ENCODE measurements at places on chromosomes 7 and 10. TPM values are rescaled to one million over a fixed set of nuclear protein-coding genes. Genes with fewer than 3 reads are reported as not detected.

The RASA4 gene
- total RNA-seq, result 5.0 TPM

The DENND2A gene
- 42.1 TPM for total RNA-seq

The ABCA13 gene
- 0.34 TPM for total RNA-seq

The SKIDA1 gene
- total RNA-seq, result 7.8 TPM

The AKR1C2 gene
- not detected for total RNA-seq

The UPK3BL2 gene
- total RNA-seq, result 3.3 TPM

The EPHA1 gene
- total RNA-seq, result 0.96 TPM

- peak; percentile 25 for DNase-seq
- H3K27ac ChIP-seq, result peak overlapping the region; percentile 55
- H3K36me3 ChIP-seq, result no peaks in the 10 kb centered on the region
Measured at GRCh38 chr10:10222304-10222841, 795.3 kb upstream of the CELF2 start.

GRCh38 chr7:121262221-121262620, 66.6 kb upstream of the WNT16 start:
- H3K4me1 ChIP-seq, result no peaks in the 10 kb centered on the region
- H3K27ac ChIP-seq, result no peak overlapping the region
- DNase-seq, result peak; percentile 33
- H3K4me3 ChIP-seq, result no peak overlapping the region
- no peaks in the 10 kb centered on the region for H3K27me3 ChIP-seq

DNA sequence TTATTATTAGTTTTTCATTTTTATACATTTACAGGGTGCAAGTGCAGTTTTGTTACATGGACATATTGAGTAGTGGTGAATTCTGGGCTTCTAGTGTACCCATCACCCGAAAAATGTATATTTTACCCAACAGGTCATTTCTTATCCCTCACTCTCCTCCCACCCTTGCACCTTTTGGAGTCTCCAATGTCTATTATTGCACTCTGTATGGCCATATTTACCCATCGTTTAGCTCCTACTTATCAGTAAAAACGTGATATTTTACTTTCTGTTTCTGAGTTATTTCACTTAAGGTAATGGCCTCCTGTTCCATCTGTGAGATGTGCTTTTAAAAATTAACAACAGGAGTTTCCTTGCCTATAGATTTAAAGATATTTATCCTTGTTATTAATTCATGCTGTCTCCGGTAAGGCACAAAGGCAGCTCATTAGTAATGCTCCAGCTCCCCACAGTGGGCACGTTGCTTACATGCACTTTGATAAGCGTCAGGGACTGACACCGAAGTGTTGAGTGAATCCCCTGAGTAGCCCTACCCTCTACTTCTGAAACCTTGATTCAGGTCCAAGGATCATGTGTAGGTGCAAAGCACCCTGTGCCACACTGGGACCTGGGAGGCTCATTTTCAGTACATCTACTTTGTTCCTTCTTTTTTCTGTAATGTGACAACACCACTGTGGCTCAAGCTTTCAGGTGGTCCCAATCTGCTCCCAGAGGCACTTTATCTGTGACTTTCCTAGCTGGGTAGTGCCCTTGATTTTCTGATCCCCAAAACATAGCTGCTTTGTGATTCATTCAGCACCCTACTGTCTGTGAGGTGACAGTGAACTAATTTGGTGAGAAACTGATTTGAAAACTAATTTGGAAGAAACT, 27.3 kb downstream of the HYAL4 start:
- H3K4me1 ChIP-seq, result no peaks in the 10 kb centered on the region
- no peak overlapping the region for H3K4me3 ChIP-seq
- H3K36me3 ChIP-seq, result no peaks in the 10 kb centered on the region
- no peak overlapping the region for H3K27ac ChIP-seq
- no peaks in the 10 kb centered on the region for H3K27me3 ChIP-seq

- no peaks in the 10 kb centered on the region for H3K27me3 ChIP-seq
- peak overlapping the region; percentile 42 for H3K27ac ChIP-seq
- H3K36me3 ChIP-seq, result no peaks in the 10 kb centered on the region
- peaks cover 4% of the 10 kb centered on the region for H3K4me1 ChIP-seq
Measured at GRCh38 chr7:158302274-158303070, 285.2 kb downstream of the PTPRN2 start.

- H3K36me3 ChIP-seq, result no peaks in the 10 kb centered on the region
- no peak overlapping the region for H3K27ac ChIP-seq
- no peak for DNase-seq
- H3K27me3 ChIP-seq, result no peaks in the 10 kb centered on the region
- no peak overlapping the region for H3K4me3 ChIP-seq
Measured at GRCh38 chr10:98795467-98795866, 348.7 kb upstream of the HPS1 start.

GRCh38 chr7:36092221-36092771, 60.8 kb upstream of the EEPD1 start:
- H3K4me3 ChIP-seq, result no peak overlapping the region
- no peaks in the 10 kb centered on the region for H3K36me3 ChIP-seq
- no peaks in the 10 kb centered on the region for H3K4me1 ChIP-seq
- H3K27ac ChIP-seq, result no peak overlapping the region

DNA sequence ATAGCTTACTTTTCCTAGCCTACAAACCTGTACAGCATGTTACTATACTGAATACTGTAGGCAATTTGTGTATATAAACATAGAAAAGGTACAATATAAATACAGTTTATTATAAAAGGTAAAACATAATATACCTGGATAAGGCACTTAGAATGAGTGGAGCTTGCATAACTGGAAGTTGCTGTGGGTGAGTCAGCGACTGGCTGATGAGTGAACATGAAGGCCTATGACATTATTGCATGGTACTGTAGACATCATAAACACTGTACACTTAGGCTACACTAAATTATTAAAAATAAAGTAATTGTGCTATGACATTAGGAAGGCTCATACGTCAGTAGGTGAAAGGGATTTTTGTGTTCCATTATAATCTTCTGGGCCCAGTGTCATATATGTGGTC, 228.8 kb downstream of the HDAC9 start:
- no peaks in the 10 kb centered on the region for H3K27me3 ChIP-seq
- no peak for DNase-seq
- H3K4me1 ChIP-seq, result no peaks in the 10 kb centered on the region
- no peaks in the 10 kb centered on the region for H3K36me3 ChIP-seq

GRCh38 chr10:131785121-131785460, 115.7 kb upstream of the PPP2R2D start:
- H3K4me3 ChIP-seq, result no peak overlapping the region
- DNase-seq, result no peak
- H3K27me3 ChIP-seq, result no peaks in the 10 kb centered on the region
- no peak overlapping the region for H3K27ac ChIP-seq
- H3K36me3 ChIP-seq, result no peaks in the 10 kb centered on the region
- H3K4me1 ChIP-seq, result no peaks in the 10 kb centered on the region

DNA sequence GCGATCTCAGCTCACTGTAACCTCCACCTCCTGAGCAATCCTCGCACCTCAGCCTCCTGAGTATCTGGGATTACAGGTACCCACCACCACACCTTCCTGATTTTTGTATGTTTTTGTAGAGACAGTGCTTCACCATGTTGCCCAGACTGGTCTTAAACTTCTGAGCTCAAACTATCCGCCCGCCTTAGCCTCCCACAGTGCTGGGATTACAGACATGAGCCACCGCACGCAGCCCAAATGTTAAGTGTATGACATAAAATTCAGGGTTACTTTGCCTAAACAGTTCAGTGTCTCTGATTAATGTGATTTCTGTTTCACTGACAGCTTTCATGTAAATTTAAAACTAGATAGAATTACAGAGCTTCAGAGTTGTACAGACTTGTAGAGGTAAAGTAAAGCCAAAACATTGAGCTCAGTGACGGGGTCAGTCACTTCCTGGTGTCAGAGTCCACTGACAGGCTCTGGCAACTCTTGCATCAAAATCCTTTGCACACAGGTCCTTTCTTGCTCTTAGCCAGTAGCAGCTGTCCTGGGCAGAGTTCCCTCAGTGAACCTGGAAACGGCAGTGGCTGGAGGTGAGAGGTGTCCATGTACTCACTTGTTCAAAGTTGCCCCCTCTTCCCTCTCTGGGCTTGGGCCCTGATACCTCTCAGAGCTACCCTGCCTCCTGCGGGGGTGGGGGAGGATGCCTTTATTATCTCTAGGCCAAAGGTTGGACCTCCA, 33.7 kb downstream of the MGMT start:
- no peak for DNase-seq
- H3K27ac ChIP-seq, result no peak overlapping the region
- no peaks in the 10 kb centered on the region for H3K27me3 ChIP-seq
- no peaks in the 10 kb centered on the region for H3K4me1 ChIP-seq

DNA sequence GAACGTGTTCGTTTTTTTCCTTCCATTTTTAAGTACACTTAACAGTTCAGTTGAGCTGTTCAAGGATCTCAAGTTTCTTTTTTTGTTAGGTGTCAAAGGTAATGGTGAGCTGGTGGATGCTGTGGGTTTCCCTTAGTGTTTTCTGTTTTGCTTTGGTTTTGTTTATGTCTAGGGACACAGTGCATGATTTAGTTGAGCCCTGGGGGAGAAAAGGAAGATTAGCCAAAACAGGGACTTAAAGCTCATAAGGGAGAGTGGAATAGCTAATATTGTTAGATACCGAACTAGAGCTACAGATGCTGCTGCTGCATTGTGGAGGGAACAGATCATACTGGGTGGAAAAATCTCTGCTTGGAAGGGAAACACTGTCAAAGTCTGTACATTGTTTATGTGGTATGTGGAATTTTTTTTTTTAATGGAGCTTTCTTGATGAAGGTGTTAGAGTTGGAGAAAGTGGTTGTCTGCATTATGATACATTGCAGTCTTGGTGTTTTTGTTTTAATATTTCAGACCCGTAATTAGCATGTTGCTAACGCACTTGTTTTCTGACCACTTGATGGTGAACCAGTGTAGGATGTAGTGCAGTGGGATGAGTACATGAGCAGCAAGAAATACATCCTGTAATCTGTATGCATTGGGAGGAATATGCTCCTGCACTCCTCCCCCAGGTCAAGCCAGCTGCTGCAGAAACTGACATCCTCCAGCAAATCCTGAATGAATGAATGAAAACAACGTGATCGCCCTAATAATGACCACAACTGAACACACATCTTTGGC, 2.1 kb downstream of the GLCCI1 start:
- peak overlapping the region; percentile 77 for H3K4me3 ChIP-seq
- peak; percentile 18 for DNase-seq
- H3K27me3 ChIP-seq, result no peaks in the 10 kb centered on the region
- H3K27ac ChIP-seq, result peak overlapping the region; percentile 10
- H3K4me1 ChIP-seq, result peaks cover 22% of the 10 kb centered on the region

- H3K36me3 ChIP-seq, result no peaks in the 10 kb centered on the region
- no peak overlapping the region for H3K27ac ChIP-seq
- no peaks in the 10 kb centered on the region for H3K27me3 ChIP-seq
- no peak overlapping the region for H3K4me3 ChIP-seq
- no peaks in the 10 kb centered on the region for H3K4me1 ChIP-seq
- no peak for DNase-seq
Measured at GRCh38 chr10:123795196-123795780, 96.3 kb downstream of the CPXM2 start.

DNA sequence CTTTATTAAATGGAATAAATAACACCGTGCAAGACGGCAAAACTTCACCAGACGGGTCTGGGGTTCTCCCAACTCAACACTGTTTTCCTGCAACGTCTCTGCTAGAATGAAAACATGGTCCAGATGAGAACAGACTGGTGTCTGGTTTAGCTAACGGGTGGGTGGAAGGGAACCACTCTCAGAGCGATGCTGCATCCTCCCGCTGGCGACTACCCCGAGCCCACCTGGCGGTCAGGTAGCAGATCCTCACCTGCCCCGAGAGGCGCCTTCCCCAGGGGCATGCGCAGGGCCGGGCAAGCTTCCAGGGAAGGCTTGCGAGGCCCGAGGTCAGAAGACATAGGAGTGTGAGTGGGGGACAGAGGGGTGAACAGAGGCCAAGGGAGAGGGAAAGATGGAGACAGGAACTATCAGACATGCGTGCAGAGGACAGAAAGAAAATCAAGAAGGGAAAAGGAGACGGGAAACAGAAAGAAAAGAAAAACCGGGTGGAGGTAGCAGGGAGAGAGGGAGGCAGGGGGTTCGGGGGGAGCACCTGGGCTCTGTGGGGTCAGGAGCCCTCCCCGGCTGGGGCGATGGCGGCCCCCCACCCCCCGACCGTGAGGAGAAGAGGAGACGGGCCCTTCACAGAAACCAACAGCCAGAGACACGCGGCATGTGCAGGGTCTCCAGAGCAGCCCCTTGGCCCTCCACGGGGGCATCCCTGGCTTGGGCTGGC, 222.0 kb downstream of the MAD1L1 start:
- no peak overlapping the region for H3K27ac ChIP-seq
- DNase-seq, result no peak
- no peaks in the 10 kb centered on the region for H3K36me3 ChIP-seq
- H3K4me1 ChIP-seq, result peaks cover 4% of the 10 kb centered on the region
- no peak overlapping the region for H3K4me3 ChIP-seq
- H3K27me3 ChIP-seq, result no peaks in the 10 kb centered on the region

- H3K4me3 ChIP-seq, result no peak overlapping the region
- H3K4me1 ChIP-seq, result no peaks in the 10 kb centered on the region
- no peaks in the 10 kb centered on the region for H3K27me3 ChIP-seq
Measured at GRCh38 chr7:90886416-90886815, 290.3 kb downstream of the CDK14 start.
